Epithelial cell of esophagus (primary cell): ENCODE measurements at places on chromosomes 16 and 17.

GRCh38 chr16:4056161-4057105 lies 59.8 kb downstream of the ADCY9 start:
- DNase-seq, result no peak

DNA sequence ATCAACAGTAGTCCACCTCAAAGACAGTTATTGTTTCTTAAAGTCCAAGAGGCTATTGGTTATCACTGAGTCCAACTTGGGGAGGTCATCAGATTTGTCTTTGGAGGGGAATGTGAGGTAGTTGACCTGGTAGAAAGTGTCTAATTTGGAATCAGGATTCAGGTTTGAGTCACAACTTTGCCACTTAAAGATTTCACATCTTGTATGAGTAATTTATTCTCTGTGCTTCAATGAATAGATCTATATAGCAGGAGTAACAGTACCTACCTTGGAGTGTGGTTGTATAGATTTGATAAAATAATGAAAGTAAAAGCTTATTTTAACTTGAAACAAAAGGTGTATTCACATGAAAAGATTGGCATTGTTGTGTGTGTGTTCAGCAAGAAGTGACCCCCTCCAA lies 119.3 kb upstream of the TBX2 start:
- DNase-seq, result no peak

DNA sequence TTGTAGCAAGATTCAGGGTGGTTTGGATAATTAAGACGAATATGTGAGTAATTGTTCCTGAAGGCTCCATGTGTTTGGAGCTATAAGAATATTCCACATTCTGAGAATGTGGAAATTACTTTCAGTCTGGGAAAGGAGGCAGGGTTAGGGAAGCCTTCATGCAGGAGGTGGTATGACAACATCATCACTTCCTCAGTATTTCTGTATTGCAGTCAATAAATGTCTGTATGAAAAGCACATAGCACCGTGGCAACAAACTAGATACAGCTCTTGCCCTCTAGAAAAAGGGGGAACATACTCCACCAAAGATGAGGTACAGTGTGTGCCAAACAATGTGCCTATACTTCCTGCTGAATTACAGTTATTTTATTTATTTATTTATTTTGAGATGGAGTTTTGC lies 26.1 kb upstream of the DHRS7B start:
- no peak for DNase-seq

- no peak for DNase-seq
These were observed 251.2 kb upstream of the CDH11 start for GRCh38 chr16:65373097-65373496.

- no peak for DNase-seq
These were observed 73.0 kb downstream of the ANKRD11 start for GRCh38 chr16:89417352-89417751.

DNA sequence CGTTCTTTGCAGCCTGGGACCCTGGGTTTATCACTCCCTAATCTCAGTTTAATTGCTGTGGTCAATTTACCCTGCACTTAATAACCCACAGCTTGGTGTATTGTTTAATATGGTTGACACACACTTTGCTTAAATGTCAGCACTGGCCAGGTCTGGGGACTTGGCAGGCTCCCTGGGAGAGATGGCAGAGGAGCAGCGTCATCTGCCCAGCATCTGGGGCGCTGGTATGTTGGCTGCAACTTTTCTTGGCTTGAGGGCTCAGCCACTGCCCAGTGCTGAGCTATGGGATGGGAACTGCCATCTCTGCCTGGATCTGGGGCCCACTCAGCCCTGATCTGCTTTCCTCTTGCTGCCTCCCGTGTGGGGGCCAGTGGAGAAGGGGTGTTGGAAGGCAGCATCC lies 115.7 kb upstream of the IRX3 start:
- no peak for DNase-seq

GRCh38 chr16:86570558-86571529 lies 4.2 kb downstream of the FOXC2 start:
- no peak for DNase-seq

DNA sequence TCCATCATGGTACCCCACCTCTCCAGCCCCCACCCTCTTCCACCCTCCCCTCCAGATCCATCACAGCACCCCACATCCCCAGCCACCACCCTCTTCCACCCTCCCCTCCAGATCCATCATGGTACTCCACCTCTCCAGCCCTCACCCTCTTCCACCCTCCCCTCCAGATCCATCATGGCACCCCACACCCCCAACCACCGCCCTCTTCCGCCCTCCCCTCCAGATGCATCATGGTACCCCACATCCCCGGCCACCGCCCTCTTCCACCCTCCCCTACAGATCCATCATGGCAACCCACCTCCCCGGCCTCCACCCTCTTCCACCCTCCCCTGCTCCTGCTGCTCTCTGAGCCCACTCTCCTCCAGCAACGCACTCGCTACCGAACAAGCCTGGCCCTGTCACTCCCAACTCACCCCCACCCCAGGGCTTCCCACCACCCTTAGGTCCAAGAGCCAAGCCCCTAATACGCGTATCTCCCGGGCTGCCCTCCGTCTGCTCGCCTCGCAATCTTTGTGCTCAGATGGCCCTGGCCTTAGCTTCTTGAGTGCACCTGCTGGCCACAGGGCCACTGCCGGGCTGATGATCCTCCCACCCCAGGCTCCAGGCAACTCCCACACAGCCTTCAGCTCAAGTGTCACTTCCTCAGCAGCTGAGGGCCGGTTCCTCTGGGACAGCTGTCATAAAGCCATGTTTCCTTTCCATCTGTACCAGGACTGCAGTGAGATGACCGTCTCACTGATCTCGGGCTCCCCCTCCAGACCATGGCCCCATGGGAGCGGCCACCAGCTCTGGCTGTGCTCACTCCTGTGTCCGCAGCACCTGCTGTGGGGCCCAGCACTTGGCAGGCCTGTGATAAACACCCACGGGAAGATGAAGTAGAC lies 25.5 kb downstream of the KDM8 start:
- DNase-seq, result no peak

- DNase-seq, result peak; percentile 10
These were observed 108.5 kb upstream of the CCL2 start for GRCh38 chr17:34146440-34147043.

GRCh38 chr17:31585280-31585630 lies 193.8 kb downstream of the RAB11FIP4 start:
- no peak for DNase-seq

DNA sequence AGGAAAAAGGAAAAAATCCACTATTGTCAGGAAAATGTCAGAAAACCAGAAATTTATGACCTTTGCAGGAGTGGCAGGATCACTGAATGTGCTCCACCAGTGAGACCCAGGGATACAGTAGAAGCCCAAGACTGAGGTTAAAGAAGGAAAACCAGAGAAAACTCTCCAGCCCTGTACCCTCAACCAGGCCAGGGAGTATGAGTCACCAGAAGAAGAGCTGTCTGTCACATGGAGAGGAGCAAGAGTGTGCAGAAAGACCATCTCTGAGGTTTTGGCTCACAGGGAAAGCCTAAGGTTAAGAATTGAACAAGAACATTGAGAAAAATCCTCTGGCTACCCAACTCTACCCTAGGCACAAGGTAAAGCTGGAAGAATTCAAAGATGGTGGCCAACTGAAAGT lies 47.6 kb upstream of the MON1B start:
- no peak for DNase-seq

- no peak for DNase-seq
These were observed 43.8 kb upstream of the ATP2A3 start for GRCh38 chr17:4008082-4008435.

- no peak for DNase-seq
These were observed 207.9 kb upstream of the RBFOX1 start for GRCh38 chr16:7124701-7125100.

DNA sequence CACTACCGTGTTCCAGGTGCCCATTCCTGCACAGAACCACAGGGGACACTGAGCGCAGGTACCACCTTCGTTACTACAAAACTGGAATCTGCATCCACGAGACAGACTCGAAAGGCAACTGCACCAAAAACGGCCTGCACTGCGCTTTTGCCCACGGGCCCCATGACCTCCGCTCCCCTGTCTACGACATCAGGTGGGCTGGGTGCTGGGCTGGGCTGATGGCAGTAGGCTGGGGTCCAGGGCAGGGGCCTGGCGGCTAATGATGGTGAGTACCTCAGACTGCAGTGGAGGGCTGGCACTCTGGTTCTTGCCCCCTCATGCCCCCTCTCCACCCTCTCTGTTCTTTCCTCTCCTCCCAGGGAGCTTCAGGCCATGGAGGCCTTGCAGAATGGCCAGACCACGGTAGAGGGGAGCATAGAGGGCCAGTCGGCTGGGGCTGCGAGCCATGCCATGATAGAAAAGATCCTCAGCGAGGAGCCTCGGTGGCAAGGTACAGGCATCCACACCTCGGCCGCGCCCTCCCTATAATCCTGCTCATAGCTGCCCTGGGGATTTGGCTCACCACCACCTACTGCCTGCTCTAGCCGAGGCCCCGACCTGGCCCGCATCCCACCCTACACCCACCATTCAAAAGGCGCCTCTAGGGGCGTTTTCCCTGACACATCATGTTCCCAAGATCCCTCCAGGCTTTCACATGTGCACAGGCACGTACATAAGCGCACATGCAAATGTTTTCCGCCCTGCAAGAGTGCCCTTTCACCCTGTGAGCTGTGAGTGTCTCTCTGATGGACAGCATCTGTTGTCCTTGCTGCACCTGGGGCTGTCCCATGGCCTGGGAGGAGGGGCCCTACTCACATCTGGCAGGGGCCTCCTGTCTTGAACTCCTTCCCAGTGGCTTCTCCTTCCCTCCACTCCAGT lies 27.7 kb downstream of the UNK start:
- DNase-seq, result no peak
